ENCODE measurements at places on chromosomes 4 and X.

- no peak for DNase-seq
Observed at GRCh38 chrX:1094566-1095333, 117.7 kb downstream of the CRLF2 start.

GRCh38 chr4:121278811-121279368 lies 101.9 kb downstream of the QRFPR start:
- no peak for DNase-seq

GRCh38 chrX:14028473-14028872 lies 1.2 kb downstream of the GEMIN8 start:
- DNase-seq: no peak

GRCh38 chr4:143280861-143281260 lies 55.8 kb upstream of the GAB1 start:
- no peak for DNase-seq

DNA sequence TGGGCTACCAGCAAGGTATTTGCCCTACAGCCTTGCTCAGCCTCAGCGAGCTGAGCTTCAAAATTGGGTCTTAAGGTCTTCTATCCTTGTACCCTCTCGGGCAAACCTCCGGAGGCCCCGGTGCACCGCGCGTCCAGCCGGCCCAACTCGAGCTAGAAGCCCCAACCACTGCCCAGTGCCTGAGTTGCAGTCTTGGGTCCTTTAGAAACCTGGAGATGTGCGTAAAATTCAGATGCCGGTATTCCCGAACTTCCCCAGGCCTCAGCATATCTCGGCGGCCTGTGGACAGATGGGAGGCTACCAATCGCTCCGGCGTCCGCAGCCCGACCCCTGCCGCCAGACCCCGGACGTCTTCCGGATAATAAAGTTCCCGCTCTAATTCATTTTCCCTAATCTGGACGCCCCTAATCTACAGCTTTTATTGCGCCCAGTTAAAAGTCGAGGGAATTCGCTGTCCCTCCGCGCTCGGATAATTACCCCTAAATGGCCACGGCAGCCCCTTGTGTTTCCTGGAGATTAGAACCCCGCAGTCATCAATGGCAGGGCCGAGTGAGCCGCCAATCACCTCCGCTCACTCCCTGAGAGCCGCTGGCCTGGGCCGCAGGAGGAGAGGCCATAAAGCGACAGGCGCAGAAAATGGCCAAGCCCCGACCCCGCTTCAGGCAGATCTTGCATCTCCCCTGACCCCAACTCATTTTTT lies 1.5 kb upstream of the MSX1 start:
- DNase-seq: no peak

DNA sequence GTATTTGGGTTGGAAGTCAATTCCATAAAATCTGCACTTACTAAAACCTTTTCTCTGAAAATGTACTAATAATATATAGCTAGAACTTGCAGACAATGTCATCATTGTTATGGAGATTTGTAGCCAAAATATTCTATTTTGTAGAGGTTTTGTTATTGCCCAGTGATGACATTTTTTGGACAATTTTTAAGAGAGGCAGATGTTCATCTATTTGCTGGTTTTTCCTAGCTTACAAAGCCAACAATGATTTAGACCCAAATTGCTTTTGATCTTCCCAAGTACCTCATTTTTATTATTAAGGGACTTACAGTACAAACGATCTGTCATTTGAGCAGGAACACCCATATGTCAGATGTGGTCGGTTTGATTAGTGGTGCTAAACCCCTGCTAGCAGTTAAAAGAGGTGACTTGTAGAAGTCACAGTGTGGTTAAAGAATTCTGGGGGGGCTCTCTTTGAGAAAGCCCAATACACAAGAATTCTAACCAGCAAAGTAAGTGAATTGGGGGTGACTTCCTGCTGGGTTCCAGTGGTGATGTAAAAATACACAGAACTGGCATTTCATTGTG lies 136.2 kb downstream of the KIT start:
- no peak for DNase-seq

GRCh38 chr4:2046031-2046961 lies 12.8 kb upstream of the NAT8L start:
- DNase-seq: no peak

Measured in stimulated activated CD8-positive, alpha-beta memory T cell treated with anti-CD3 and anti-CD28 coated beads, Interleukin-4, amount 100 ng/mL, for 1 hour (primary cell).